ENCODE measurements at places on chromosomes 2 and 18. TPM values are rescaled to one million over a fixed set of nuclear protein-coding genes. Genes with fewer than 3 reads are reported as not detected.

The CYP1B1 gene
- total RNA-seq = 8.3 TPM

DNA sequence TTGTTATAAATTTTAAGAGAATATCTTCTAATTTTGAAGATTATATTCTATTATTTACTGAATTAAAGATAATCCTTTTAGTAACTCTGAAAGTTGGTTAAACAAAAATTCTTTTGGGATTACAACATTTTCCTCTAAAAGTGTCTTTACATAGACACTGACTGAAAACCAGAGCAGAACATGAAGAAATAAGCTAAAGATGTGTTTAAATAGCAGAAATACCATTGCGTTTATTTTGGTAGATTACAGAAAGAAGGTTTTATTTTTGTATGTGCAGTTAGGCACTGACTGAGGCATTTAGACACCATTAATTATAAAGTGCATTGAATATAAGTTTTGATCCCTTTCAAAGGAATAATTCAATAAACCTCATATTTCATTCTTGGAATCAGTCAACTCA is 13.5 kb upstream of the NPC1 start:
- no peak for DNase-seq

GRCh38 chr2:203808046-203808750 is 59.4 kb upstream of the CTLA4 start:
- DNase-seq = peak; percentile 95

The ATP6V1B1 gene
- total RNA-seq = not detected

DNA sequence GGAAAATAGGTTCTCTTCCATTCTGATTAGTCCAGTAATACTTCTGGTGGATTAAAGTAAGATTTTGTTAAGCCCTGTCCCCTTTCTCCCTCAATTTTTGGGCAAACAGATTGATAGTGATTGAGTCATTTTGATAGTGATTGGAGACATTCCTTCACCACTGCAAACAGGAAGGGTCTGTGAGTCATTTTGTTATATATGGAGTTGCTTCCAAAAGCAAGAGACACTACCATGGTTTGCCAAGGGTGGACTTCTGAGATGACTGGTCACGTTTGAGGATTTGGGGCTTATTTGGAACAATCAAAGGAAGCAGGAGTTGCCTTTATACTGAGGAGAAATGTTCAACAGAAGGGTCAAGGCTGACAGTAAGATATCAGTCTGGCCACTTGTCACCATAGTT is 249.9 kb downstream of the PARD3B start:
- peak; percentile 40 for DNase-seq

DNA sequence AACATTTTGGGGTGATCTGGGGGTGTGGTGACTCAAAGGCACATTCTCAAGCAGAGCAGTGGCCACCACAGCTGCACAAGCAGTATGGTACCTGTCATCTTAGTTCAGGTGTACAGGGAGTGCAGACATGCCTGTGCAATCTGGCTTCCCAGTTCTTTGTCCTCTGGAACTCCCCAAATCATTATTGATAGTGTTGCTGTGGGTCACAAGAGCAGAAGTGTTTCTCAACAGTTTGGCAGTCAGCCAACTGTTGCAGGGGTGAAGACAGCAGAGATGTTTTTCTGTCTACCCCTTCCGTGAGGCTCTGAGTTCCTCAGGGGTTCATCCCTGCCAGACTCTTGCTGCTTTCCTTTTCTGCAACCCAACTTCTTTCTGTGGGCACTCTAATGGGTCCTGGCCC is 206.5 kb upstream of the ZSWIM2 start:
- no peak for DNase-seq

DNA sequence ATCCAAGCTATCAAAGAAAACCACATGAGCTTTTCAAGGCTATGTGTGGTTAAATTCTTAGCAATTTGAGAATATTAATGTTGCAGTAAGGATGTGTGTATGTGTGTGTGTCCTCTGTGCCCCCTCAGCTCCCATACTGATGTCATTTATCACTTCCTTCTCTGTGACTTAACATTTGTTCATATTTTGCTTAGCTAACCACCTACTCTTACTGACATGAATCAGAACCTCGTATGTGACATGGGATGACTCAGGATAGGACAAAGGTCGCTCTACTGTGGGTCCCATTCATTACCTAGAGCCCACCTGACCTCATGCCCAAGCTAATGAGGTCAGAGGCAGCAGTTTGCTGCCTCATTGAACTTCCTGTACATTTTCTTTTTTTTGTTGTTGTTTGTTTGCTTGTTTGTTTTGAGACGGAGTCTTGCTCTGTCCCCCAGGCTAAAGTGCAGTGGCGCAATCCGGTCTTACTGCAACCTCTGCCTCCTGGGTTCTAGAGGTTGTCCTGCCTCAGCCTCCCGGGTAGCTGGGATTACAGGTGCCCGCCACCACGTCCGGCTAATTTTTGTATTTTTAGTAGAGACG is 36.3 kb downstream of the MOGAT1 start:
- peak; percentile 73 for DNase-seq

The DTYMK gene
- 49.3 TPM for total RNA-seq

The ALPI gene
- total RNA-seq = not detected

DNA sequence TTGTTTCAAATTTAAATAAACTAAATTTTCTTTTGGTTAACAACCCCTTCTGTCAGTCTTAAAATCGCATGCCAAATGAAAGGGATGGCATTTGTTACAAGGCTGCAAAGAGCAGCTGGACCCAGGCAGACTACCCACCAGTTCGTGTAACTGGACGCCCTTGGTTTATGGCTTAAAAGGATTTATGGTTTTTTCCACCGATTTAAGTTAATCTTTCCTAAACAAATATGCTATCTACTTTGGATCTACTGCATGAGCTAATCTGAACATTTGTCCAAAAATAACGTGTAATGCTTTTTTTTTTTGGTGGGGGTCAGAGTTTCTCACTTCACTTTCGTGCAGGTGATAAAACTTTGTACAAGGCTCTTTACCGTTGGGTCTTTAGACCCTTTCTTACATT is 62.9 kb downstream of the DIS3L2 start:
- DNase-seq = no peak

- DNase-seq = no peak
These were observed 2.4 kb upstream of the RPS7 start for GRCh38 chr2:3572620-3573019.

The WDR54 gene
- total RNA-seq = 64.7 TPM

- no peak for DNase-seq
These were observed 14.2 kb upstream of the ANKRD44 start for GRCh38 chr2:197324801-197325200.

- no peak for DNase-seq
These were observed 484 bp upstream of the DARS1 start for GRCh38 chr2:135985826-135986393.

The ADGRF3 gene
- total RNA-seq = 0.12 TPM

The FTCDNL1 gene
- total RNA-seq = 0.25 TPM

GRCh38 chr2:119408221-119408619 is 23.4 kb upstream of the TMEM37 start:
- DNase-seq = no peak

All from M059J (cell line).